Occipital lobe (tissue), 3 donors: ENCODE measurements at places on chromosomes 11 and 22.

DNA sequence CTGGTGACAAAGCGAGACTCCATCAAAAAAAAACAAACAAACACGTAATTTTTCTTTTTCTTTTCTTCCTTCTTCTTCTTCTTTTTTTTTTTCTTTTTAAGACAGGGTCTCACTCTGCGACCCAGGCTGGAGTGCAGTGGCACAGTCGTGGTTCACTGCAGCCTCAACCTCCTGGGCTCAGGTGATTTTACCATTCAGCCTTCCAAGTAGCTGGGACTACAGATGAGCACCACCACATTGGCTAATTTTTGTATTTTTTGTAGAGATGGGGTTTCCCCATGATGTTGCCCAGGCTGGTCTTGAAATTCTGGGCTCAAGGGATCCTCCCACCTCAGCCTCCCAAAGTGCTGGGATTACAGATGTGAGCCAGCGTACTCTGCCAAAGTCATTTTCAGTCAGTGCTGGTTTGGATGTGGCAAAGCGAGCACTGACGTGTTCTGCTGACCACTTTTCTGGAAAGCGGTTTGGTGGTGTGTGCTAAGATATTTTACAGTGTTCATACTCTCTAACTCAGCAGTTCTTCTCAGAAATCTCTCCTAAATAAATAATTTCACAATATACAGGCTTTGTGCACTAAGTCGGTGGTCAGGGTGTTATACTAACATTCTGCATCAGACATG lies 10.7 kb downstream of the FAM118A start:
- DNase-seq: no peak

GRCh38 chr11:518463-519202 lies 11.6 kb upstream of the RNH1 start:
- DNase-seq: peak; percentile 83

- DNase-seq: no peak
Measured at GRCh38 chr22:45094825-45095224, 68.9 kb upstream of the NUP50 start.

DNA sequence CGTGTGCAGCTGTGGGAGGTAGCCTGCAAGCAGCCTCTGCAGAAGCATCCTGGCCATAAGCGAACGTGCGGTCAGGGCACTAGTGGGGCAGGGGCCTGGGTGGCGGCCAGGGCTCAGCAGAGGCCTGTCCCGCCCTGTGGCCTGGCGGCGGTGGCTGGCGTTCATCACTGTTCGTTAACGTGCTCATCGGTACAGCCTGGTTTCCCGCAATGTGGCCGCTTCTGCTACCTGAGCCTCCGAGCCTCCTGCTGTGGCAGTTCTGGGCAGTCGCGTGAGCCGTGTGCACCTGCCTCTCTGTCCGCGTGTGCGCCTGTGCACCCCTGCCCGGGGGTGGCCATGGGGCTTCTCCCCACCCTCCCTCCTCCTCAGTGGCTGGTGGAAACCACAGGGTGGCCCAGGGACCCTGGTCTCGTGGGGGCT lies 117.9 kb downstream of the KCNQ1OT1 start:
- no peak for DNase-seq

DNA sequence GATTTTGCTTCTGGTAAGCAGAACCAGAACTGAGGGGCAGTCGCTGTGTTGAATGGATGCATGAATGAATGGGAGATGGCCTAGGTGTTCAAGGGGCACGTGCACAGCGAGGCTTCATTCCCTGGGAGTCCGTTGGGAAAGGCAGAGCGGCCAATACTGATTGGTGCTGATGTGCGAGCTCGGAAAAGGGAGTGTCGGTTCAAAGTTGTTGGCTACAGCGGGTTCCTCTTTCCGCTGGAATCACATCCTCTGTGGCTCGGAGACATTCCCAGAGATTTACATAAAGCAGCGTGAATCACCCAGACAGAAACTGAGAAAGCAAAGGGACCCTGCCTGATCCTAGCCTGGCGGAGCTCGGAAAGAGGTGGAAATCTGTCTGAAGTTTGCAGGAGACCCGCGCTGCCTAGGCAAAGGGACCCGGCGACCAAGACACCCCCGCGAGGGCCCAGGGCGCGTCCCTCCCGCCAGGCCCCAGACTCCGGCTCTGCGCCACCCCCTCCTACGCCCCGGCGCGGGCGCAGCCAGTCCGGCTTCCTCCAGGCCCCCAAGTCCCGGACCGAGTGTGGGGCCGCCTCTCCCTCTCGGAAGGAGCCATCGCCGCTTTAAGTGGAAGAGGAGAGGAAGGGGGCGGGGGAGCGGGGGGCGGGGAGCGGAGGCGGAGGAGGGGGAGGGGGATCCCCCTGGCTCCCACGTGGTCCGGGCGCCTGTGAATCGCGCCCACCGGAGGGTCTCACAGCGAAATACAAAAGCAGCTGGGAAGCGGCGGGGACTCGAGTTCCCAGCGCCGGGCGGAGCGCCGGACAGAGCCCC lies at the start of gene FJX1:
Gene FJX1, plus strand, starts transcription at position 774 of the 810 bp plus-strand sequence. CDS start 177 bp downstream, outside the sequence.
- DNase-seq: peak; percentile 75

- DNase-seq: no peak
Measured at GRCh38 chr11:113317339-113317738, 3.0 kb downstream of the TTC12 start.
